OCI-LY7 (cell line): ENCODE measurements at places on chromosomes 5 and 9. TPM values are rescaled to one million over a fixed set of nuclear protein-coding genes. Genes with fewer than 3 reads are reported as not detected.

The PLPP7 gene
- 0.11 and 0.28 TPM in 2 replicates for total RNA-seq

The THOC3 gene
- 56.4 and 58.0 TPM in 2 replicates for total RNA-seq

- no peak for DNase-seq
Observed at GRCh38 chr5:16140944-16141343, 38.6 kb downstream of the MARCHF11 start.

DNA sequence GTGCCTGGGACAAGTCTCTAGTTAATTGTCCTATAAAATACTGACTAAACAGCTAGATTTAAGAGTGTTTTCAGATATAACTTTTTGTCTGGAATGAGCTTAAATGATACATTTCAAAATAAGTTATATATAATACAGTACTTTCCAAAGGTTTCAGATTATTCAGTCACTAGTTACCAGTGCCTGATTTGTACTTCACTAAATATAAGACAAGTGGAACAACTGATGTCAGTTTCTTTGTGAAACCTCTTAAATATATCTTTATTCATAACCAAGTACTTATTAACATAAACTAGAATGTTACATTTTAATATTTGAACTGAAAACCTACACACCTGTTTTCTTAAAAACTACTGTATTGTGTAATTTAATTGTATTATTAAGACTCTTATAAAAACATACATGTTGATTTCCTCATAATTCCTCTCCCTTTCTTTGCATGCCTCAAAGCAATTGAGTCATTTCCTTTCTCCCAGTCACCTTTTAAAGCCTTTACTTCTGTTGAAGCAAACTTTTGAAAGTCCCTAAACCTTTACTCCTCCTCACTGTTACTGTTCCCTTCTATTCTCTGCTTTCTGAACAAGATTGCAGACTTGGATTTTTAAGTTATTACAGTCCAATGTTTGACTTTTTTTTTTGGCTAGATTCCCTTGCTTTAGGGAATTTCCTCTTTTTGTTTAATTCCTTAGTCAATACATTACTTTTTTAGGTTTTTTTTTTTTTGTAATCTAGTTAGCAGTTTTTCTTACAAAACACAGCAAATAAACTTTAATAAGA, 8.7 kb upstream of the SEMA6A start:
- DNase-seq, result no peak

DNA sequence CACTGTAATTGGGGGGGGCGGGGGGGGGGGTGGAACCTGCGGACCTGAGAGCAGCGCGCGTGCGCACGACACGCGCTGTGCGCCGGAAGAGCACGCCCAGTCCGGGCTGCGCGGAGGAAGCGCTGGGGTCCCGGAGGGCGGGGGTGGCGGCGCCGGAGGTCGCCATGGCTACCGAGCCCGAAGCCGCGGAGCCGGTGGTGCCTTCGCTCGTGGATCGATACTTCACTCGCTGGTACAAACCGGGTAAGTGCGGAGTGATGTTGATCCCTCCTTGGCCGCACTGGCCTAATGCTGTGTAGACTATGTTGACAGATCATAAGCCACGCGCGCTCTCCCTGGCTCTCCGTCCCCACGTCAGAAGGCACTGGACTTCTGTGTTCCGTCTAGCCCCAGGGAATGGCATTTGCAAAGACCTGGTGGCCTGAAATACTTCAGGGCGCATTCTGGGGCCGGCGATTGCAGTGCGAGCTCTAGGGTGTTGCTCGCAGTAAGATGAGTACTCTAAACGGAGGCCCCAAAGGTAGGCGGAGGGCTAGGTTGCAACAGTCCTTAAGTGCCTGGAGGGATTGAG, at the start of gene ABITRAM:
TSS of gene ABITRAM (plus strand) at position 78 of the 571 bp plus-strand sequence. CDS start at position 165, 87 bp downstream.
- DNase-seq, result peak; percentile 92

GRCh38 chr5:72607381-72607780, 100.2 kb upstream of the ZNF366 start:
- no peak for DNase-seq
